ENCODE measurements at places on chromosomes 2 and 18.

DNA sequence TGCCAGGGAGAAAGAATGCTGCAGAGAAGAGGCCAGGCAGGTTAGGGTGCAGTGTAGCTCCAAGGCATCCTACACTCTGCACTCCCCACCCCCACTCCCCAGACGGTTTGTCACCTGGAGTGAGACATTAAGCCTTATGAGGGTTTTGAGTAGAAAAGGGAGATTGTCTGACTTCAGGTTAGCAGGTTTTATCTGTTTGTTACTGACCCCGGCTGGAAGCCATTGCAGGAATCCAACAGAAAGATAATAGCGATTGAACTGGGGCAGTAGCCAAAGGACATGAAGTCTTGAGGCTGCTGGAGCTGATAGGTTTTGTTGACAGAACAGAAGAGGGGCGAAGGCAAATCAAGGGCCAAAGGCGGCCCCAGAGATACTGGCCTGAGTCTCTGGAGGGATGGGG lies 36.0 kb upstream of the OR6B3 start:
- no peaks in the 10 kb centered on the region for H3K4me1 ChIP-seq
- H3K27me3 ChIP-seq = peaks cover 5% of the 10 kb centered on the region
- no peak for DNase-seq
- no peaks in the 10 kb centered on the region for H3K36me3 ChIP-seq
- no peak overlapping the region for H3K4me3 ChIP-seq
- no peak overlapping the region for H3K27ac ChIP-seq

DNA sequence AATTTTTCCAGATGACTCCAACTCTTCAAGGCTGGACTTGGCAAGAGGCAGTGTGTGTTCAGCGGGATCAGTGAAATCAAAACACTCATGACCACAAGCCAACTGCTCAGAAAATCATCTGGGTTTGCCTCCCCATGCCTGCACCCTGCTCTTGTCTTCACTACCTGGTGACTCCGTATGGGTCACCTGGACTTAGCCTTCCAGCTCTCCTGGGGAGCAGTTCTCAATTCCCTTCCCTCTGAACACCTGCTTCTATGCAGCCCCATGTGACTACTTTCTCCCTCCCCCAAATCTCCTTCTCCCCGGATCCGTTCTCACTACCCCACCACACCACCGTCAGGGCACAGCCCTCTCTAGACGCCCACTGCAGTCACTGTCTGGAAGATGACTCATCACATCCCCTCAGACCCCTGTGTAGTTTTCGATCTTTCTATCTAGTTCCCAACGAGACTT lies 130.2 kb upstream of the ID2 start:
- H3K4me1 ChIP-seq = no peaks in the 10 kb centered on the region
- H3K36me3 ChIP-seq = no peaks in the 10 kb centered on the region
- no peak overlapping the region for H3K4me3 ChIP-seq
- H3K27me3 ChIP-seq = no peaks in the 10 kb centered on the region
- no peak overlapping the region for H3K27ac ChIP-seq

- H3K4me3 ChIP-seq = no peak overlapping the region
- H3K4me1 ChIP-seq = no peaks in the 10 kb centered on the region
- H3K27ac ChIP-seq = no peak overlapping the region
- no peaks in the 10 kb centered on the region for H3K36me3 ChIP-seq
- H3K27me3 ChIP-seq = peaks cover 32% of the 10 kb centered on the region
- DNase-seq = no peak
Observed at GRCh38 chr2:232486558-232487384, 863 bp downstream of the ECEL1 start.

DNA sequence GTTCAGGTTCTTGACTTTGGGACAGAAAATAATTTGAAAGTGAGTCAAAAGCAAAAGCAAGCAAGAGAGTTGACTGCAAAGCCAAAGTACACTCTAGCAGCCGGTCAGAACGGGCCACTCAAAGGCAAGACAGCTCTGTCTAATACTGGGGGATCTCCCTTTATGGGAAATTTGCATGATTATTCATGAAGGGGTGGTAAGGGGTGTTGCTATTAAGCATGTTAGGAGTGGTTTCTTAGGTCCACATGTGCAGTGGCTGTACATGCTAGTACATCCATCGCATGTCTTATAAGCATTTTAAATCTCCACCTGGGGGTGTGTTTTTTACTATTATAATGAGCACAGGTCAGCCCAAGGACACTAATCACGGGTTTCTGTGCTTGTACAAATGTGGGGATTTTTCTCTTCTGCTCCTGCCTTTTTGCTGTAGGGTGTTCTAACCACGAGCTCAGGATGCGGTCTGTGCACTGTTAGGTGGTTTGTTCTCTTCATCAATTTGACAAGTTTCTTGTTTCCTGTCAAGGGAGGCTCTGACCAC lies 60.2 kb upstream of the SPP2 start:
- no peak for DNase-seq
- H3K36me3 ChIP-seq = no peaks in the 10 kb centered on the region
- H3K4me3 ChIP-seq = no peak overlapping the region
- no peaks in the 10 kb centered on the region for H3K27me3 ChIP-seq
- H3K27ac ChIP-seq = no peak overlapping the region

DNA sequence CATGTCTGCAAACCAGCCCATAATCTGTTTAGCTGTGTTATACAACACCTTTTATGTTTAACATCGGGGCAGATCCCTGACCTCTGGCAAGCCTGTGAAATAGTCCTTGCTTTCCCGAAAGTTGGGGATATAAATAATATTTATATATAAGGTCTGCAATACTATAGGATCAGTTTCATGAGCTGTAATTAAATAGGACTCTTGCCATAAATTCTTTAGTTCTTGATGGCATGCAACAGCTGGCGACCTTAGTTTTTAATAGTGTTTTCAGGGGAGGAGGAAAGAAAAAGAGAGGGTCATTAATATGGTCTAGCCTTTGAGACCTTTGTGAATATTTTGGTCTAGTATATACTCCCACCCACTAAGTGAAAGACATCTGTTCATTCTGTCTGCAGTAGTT lies 166.5 kb downstream of the MTX2 start:
- H3K27ac ChIP-seq = no peak overlapping the region
- H3K4me3 ChIP-seq = no peak overlapping the region
- no peaks in the 10 kb centered on the region for H3K4me1 ChIP-seq
- H3K27me3 ChIP-seq = no peaks in the 10 kb centered on the region
- no peaks in the 10 kb centered on the region for H3K36me3 ChIP-seq
- DNase-seq = no peak

GRCh38 chr18:58231930-58232329 lies 187.9 kb downstream of the NEDD4L start:
- H3K27ac ChIP-seq = no peak overlapping the region
- no peak overlapping the region for H3K4me3 ChIP-seq
- peaks cover 3% of the 10 kb centered on the region for H3K36me3 ChIP-seq
- H3K27me3 ChIP-seq = no peaks in the 10 kb centered on the region
- peak; percentile 50 for DNase-seq
- H3K4me1 ChIP-seq = no peaks in the 10 kb centered on the region

DNA sequence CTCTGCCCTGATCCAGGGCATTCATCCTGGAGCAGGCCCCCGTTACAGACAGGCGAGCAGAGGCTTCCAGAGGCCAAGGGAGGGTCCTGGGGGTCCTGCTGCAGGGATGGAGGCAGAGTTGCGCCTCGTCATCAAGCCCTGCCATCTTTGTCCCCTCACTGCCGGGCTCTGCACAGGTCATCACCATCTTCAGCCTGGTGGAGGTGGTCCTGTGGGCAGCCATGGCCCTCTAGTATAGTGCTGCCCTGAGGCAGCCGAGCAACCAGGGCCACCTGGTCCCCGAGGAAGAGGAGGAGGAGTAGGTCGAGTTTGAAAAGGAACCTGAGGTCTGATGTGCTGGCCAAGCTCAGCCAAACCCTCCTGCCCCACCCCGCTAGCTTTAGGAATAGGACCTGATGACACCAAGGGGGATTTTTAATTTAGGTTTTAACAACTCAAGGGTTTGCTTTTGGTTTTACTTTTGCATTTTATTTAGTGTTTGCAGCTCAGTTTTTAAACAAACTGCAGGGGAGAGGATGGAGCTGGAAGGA lies 8.8 kb upstream of the ALPI start:
- no peak overlapping the region for H3K4me3 ChIP-seq
- H3K27me3 ChIP-seq = no peaks in the 10 kb centered on the region
- no peaks in the 10 kb centered on the region for H3K4me1 ChIP-seq
- H3K36me3 ChIP-seq = no peaks in the 10 kb centered on the region
- no peak overlapping the region for H3K27ac ChIP-seq
- no peak for DNase-seq

DNA sequence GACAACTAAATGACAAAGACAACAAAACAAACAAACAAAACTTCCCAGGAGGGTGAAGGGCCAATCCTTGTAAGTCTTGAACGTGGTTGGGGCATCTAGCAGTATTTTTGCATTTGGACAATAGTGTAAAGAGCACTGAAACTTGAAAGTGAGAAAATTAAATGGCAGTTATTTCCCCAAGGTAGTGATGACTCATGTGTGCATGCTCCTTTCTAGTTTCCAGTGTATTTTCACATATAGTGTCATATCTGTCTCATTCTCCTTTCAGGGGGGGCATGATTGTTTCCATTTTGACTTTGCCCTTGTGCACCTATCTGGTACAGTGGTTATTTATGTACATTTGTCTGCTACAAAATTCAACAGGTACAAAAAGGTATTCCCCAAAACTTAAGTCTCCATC lies 39.5 kb downstream of the CERS6 start:
- no peak for DNase-seq
- H3K27ac ChIP-seq = no peak overlapping the region
- no peaks in the 10 kb centered on the region for H3K27me3 ChIP-seq
- no peaks in the 10 kb centered on the region for H3K4me1 ChIP-seq

- H3K27ac ChIP-seq = no peak overlapping the region
- DNase-seq = no peak
- H3K4me1 ChIP-seq = peaks cover 41% of the 10 kb centered on the region
- no peaks in the 10 kb centered on the region for H3K27me3 ChIP-seq
Observed at GRCh38 chr18:79574938-79575525, 104.6 kb upstream of the CTDP1 start.

DNA sequence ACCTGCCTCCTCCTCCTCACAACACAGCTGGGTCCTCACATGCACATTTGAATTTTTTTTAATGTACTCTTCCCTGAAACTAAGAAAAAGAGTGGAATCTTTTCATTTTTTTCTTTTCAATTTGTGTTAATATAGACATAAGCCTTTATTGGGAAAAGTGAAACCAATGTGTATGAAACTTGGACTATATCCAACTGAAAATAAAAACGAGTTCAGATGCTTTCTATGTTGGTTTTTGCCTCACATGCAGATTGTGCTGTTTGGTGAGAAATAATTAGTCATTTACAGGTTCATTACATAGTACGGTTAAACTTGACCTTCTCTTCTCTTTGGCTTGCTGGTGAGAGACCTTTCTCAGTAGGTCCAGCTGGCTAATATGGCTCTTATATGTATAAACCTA lies 515.2 kb upstream of the FANCL start:
- no peaks in the 10 kb centered on the region for H3K27me3 ChIP-seq
- H3K4me1 ChIP-seq = no peaks in the 10 kb centered on the region
- no peak for DNase-seq

DNA sequence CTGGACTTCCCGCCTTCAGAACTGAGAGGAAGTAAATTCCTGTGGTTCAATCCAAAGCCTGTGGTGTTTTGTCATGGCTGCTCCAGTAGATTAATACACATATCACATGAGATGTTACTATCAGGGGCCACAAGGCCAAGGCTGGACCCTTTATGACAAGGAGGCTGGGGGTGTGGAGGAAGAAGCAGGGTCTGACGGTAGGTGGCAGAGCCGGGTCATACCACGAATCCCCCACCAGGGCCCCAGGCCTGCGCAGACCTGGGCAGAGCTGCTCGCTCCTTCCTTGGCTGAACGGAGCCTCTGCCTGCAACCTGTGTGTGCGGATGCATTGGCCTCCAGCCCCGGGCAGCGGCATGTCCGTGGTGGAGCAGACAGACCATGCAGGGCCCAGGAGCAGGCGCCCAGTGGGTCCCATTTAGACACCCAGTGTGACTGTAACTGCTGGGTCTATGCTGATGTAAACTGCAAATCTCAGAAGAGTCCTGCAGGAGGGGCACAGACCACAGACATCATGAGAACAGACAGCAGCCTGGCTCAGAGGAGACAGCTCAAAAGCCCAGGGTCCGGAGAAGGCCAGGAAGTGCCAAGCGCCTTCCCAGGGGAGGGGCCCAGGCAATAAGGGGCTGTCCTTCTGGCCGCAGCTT lies 155.2 kb downstream of the PXDN start:
- no peaks in the 10 kb centered on the region for H3K36me3 ChIP-seq

DNA sequence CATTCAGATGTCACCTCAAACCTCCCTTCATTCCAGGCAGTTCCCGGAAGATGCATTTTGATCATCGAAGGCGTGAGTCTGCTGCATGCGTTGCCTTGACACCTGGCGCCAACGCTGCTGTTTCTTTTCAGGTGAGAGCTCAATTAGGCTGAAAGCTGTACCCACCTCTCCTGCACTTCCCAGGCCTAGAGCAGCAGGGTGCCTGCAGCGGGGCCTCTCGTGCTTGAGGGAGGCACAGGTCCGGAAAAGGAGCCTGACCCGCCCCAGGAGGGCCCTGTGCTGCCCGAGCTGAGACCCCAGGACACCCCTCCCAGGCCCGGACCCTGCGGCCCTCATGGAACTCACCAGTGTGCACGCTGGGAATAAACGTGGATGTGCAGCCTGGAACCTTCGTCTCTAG lies 31.4 kb upstream of the KCNG2 start:
- DNase-seq = no peak
- H3K36me3 ChIP-seq = no peaks in the 10 kb centered on the region

GRCh38 chr2:1550658-1551316 lies 137.5 kb downstream of the TPO start:
- peak; percentile 62 for DNase-seq
- peaks cover 3% of the 10 kb centered on the region for H3K4me1 ChIP-seq
- H3K36me3 ChIP-seq = no peaks in the 10 kb centered on the region
- H3K27ac ChIP-seq = no peak overlapping the region
- no peak overlapping the region for H3K4me3 ChIP-seq

DNA sequence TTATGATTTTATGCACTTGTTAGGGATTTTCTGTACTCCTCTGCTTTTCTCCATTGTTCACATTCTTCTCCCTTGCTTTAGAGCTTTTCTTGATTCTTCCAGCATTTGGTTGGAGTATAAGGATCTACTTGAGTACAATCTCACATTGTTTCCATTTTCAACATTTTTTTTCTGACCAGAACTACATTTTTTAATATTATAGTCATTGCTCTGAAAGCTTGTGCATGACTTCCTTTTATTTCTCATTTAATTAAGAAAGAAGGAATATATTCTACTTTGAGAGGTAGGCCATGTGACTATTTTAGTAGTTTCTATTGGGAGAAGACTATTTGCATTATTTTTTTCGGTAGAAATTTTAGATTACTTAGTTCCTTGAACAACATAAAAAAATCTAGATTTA lies 200.4 kb downstream of the TMEM247 start:
- no peak overlapping the region for H3K4me3 ChIP-seq
- DNase-seq = no peak
- H3K4me1 ChIP-seq = no peaks in the 10 kb centered on the region
- no peaks in the 10 kb centered on the region for H3K27me3 ChIP-seq
- H3K27ac ChIP-seq = no peak overlapping the region
